T-helper 9 cell (primary cell): ENCODE measurements at places on chromosomes 2 and 18.

DNA sequence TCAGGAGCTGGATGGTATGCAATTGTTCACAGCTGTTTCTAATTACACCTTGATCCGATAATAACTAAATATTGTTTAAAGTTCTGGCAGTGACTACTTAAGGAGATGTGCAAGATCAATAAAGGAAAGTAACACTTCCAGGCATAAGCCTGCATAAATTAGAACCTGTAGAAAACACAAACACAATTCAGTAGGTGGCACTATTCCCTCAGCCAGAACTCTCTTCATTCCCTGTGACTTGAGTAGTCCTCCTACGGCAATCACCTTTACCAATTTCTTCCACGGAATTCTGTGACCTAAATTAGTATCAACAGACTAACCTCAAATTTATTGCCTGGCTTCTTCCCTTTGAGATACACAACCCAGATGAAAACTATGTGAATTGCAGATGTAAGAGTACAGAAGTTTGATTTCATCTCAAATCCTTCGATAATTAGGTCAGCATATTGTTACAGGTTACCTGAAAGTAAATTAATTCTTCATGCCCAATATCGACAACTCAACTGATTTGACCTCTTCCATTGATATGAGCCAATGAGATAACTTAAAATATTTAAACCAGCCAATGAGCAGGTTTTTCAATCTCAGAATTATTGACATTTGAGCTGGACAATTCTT is 137.8 kb downstream of the PID1 start:
- DNase-seq, result no peak

DNA sequence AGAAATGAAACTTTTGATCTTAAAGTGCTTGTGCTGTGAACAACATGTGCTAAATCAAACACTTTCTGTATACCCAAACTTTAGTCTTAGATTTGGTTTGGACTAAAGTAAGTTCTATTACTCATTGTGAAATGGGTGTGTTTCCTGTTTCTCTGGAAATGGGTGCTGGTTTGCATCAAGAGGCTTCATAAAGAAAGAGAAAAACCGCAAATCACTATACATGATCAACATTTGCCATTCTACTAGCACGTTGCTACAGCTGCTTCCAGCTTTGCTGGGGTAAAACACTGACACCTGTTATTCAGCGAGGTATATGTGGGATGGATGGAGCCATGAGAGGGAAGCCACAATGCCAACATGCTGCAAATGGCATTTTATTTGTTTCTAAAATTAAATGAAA is 547.0 kb upstream of the ACVR2A start:
- DNase-seq, result no peak

GRCh38 chr2:8819194-8819593 is 18.2 kb downstream of the KIDINS220 start:
- no peak for DNase-seq

DNA sequence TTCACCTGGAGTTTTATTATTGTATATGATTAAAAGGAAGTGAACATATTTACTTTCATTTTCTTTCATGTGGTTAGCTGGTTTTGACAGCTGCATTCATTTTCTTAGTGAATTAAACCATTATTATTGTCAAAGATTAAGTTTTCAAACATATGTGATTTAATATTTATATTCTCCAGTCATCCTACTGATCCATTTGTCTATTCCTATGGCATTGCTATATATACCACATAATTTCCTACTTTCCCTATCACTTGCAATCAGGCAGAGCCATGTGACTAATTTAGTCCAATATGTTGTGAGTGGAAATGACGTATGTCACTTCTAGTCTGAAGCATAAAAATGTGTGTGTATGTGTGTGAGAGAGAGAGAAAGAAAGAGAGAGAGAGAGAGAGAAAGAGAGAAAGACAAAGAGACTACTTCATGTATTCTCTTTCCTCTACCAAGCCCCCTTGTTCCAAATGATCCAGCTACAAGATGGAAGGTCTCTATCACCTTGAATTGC is 12.0 kb upstream of the TACR1 start:
- DNase-seq, result no peak

DNA sequence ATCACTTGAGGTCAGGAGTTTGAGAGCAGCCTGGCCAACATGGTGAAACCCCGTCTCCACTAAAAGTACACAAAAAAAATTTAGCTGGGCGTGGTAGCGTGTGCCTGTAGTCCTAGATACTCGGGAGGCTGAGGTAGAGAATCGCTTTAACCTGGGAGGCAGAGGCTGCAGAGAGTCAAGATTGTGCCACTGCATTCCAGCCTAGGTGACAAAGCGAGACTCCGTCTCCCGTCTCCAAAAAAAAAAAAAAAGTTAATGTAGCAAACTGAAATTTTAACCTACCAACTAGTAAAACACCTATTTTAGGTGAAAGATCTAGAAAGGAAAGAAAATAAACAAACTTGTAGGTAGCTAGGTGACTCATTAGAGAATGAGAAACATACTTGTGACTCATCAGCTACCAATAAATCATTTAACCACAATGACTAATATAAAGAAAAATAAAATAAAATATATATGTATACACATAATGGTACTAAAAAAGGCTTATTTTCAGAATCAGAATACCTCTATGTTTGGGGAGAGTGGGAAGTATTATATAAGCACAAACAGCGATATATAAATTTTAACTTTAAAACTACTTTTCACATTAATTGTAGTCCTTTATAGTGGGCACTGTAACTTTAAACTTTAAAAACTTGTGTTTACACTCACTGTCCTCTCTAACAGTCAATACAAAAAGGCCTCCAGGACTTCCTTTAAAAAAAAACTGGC is 36.6 kb downstream of the DARS1 start:
- DNase-seq, result peak; percentile 17
